ENCODE measurements at places on chromosomes 5 and 9.

- no peak for DNase-seq
These were observed 138.6 kb upstream of the RASA1 start for GRCh38 chr5:87129046-87129445.

- no peak for DNase-seq
These were observed 278.1 kb downstream of the AOPEP start for GRCh38 chr9:95004411-95005277.

DNA sequence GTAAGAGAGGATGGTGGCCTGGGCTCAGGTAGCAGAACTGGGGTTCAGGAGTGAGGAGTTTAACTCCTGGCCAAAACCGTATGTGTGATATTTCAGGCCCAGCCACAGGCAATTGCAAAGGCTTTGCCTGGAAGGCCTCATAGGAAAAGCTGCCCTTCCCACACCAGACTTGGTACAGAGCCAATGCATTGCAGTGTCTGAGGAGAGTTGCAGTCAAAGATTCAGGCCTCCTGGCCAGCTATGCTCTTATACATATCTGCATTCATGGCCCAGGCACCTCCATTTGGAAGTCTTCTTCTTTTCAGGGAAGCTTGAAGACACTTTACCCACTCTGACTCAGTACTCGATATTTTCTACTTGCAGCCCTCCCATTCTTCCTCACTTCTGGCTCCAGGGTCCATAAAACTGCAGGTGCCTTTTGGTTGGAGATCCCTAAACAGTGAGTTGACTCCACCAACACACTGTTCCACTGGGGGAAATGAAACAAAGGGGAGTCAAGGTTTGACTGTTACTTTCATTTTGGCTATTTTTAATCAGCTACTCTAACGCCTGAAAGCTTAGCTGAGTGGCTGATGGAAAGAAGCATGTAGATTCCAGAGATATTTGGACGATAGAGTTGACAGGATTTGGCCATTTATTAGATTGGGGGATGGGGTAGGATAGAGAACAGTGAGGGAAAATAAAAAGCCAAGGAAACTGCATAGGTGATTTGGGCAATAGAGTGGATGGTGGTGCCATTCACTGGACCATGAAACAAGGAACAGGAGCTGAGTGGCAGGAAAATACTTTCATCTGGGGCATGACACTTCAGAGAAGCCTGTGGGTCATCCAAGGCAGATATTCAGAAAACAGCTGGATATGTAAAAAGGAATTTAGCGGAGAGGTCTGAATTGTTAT lies 30.6 kb upstream of the IL33 start:
- peak; percentile 11 for DNase-seq

GRCh38 chr5:2383698-2384065 lies 367.8 kb downstream of the IRX2 start:
- DNase-seq: no peak

DNA sequence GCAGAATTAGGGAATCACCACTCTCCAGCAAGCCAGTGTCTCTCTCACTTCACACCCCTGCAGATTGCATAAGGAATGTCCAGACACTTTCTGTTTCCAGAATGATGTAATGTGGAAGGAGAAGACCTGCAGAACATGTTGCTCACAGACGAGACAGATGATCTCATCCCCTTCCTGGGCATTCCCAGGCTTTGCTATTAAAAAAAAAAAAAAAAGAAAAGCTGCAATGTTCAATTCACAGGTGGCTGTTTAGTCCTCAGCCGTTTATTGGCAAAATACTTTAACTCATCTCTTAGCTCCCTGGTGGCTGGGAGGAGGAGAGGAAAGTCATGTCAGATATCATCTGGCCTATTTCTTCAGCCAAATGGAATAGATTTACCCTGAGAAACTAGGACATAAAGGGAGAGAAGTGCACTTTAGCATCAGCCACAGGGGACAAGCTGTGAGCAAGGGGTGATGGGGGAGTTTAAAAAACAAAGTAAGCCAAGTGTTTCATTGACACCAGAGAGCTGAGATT lies 95.9 kb upstream of the TNC start:
- DNase-seq: no peak

GRCh38 chr5:56513141-56513540 lies 280.0 kb upstream of the ANKRD55 start:
- DNase-seq: no peak

DNA sequence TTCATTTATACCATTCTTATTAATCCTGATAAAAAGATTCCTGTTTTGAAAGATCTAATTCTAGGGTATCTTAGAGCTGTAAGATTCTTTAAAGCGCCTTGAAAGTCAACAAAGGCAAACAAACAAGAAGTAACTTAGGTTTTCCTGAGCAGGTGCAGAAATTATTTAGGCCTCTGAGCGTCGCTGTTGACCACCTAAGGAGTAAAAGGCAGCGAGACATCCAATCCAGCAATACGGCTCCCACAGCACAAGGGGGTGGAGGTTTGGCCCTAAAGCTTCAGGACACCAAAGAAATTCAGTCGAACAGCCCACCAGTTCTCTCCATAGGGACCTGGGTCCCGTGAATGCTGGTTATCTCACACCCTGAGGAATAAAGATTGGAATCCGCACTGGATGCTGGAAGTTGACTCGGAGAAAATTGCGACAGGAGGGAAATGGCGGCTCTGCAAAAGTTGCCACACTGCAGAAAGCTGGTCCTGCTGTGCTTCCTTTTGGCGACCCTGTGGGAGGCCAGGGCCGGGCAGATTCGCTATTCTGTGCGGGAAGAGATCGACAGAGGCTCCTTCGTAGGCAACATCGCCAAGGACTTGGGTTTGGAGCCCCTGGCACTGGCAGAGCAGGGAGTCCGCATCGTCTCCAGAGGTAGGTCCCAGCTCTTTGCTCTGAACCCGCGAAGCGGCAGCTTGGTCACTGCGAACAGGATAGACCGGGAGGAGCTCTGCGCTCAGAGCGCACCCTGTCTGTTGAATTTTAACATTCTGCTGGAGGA lies at the start of gene PCDHGA2:
Gene PCDHGA2 (plus strand): TSS at position 223 of the 769 bp plus-strand sequence.
- DNase-seq: peak; percentile 37

GRCh38 chr5:180166176-180166575 lies 42.8 kb downstream of the RASGEF1C start:
- DNase-seq: no peak

DNA sequence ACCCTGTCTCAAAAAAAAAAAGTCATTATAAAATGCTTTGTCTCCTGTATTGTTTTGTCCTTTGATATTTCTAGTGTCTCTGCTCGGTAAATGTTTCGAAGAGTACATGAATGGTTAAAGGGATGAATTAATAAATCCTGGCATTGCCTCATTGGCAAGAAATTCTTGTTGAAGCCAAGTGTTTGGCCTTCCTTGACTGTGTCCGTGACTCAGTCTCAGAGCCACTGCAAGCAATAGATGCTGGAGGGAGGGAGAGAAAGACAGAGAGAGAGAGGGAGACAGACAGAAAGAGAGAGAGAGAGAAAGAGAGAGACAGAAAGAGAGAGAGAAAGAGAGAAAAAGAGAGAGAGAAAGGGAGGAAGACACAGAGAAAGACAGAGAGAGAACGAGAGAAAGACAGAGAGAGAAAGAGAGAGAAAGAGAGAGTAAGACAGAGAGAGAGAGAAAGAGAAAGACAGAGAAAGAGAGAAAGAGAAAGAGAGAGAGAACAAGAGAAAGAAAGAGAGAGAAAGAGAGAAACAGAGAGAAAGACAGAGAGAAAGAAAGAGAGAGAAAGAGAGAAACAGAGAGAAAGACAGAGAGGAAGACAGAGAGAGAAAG lies 72.5 kb upstream of the RXRA start:
- peak; percentile 27 for DNase-seq

DNA sequence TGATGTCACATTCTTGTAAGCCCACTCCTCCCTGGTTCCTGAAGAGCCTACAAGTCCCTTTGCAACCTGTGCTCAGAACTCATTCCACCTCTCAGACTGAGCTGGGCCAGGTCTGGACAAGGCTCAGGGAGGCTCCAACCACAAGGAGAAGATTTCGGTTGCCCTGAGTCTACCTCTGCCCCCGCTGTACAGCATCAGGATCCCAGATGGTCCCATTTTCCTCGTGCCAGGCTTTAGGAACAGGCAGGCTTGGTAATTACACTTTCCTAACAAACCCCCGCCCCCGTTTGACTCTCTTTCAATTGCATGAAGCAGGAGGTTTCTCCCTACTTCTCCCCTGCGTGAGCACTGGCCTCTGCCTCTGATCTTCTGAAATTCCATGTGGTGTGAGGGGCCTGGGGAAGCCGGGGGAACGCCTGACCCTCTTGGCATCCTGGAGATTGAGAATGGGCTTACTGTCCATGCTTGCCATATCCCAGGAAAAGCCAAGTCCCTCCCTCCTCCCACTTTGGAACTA lies 86.9 kb upstream of the CTNNA1 start:
- DNase-seq: no peak

DNA sequence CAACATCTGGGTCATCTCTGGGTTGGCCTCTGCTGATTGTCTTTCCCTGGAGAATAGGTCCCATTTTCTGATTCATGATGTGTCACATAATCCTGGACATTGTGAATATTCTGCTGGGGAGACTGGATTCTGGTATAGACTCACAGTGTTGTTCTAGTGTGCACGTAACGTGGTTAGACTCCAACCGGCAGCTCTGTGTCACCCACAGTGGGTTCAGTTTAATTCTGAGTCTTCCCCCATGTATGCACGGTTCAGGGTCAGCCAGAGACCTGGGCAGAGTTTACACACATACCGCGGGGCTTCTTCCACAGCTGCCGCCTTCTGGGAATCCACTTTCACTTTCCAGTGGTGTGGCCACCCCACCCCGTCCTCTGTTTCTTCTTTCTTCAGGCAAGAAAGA lies 38.0 kb upstream of the LRRC14B start:
- DNase-seq: no peak

DNA sequence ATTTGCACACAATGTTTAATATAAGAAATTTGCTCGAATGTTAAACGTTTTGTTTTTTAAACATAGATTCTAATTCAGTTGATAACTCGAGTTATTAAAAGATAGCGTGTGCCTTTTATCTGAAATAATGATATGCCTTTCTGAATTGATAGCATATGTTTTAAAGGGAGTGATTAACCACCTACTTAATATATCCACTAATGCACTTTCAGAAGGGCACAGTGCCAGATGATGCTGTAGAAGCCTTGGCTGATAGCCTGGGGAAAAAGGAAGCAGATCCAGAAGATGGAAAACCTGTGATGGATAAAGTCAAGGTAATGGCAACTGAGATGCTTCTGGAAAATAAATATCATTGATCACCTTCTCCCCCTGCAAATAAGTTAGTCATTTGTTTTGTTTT lies 53.9 kb downstream of the ERAP1 start:
- DNase-seq: no peak

DNA sequence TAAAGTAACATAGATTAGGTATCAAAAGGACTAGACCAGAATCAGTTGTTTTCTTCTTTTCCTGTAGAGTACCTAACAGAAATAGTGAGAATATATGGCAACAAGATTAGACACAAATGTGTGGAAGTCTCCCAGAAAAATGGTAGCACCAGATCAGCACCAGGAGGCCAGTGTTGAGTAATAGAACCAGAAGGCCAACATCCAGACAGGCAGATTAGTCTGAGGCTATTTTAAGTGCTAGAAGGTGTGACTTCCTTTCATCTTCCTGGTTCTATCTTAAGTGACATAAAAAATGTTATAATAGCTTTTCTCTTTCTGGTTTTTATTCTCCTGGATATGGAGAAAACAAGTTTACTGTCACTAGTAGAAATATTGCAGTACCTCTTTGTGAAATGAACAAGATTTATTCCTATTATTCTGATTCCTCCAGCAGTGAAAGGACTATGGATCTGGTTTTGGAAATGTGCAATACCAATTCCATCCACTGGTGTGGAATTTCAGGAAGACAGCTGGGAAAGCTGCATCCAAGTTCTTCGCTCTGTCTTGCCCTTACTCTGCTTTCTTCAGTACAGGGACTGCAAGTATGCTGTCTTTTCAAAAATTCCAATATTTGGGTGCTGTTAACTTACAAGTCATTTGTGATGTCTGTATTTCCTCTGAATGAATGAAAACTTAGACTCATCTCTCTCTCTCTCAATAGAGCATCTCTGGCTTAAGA lies 39.1 kb downstream of the SHLD3 start:
- no peak for DNase-seq
